ENCODE measurements at places on chromosomes 2 and 18.

- no peak for DNase-seq
Measured at GRCh38 chr2:67503066-67503795, 106.1 kb downstream of the ETAA1 start.

- no peak for DNase-seq
Measured at GRCh38 chr2:149050188-149050587, 11.7 kb downstream of the LYPD6B start.

DNA sequence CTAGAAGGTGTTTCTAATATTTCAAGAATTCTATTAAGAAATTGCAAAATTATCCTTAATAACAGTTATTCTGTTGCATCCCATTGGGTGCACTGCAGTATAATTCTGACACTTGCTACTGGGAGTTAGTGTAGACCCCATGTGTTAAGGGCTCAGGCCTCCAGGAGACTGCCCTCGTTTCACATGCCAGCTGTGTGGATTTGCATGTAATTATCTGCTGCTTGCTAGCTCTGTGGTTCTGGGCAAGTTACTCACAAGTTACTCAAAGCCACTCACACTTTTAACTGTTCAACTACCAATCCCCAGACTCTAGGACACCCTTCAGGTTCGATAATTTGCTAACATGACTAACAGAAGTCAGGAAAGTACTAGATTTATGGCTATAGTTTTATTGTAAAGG lies 38.6 kb downstream of the ST6GAL2 start:
- no peak for DNase-seq

DNA sequence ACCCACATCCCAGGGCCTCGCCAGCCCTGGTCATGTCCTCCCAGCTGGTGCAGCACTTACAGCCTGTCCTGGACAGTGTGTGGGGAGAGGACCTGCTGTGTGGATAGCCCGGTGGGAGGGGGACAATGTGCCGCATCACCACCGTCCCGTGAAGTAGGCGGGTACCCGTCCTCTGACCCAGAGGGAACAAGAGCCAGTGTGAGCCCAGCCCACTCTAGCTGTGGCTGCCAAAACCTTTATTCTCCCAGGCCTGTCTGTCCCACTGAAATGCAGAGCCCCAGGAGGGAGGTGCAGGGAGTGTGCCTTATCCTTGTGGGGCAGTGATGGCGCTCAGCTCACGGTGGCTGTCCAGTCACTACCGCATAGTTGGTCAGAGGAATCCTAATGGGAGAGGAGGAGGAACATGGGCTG lies 1.7 kb downstream of the TRAF3IP1 start:
- DNase-seq: no peak

GRCh38 chr2:233848276-233848675 lies 6.1 kb downstream of the HJURP start:
- peak; percentile 38 for DNase-seq

- DNase-seq: no peak
Measured at GRCh38 chr2:176500901-176501300, 231.7 kb downstream of the MTX2 start.

- peak; percentile 30 for DNase-seq
Measured at GRCh38 chr2:64625299-64626145, 28.2 kb downstream of the SERTAD2 start.

- no peak for DNase-seq
Measured at GRCh38 chr18:36160959-36161371, 26.3 kb upstream of the MOCOS start.

- peak; percentile 3 for DNase-seq
Measured at GRCh38 chr2:8310557-8311455, 371.1 kb upstream of the ID2 start.

- no peak for DNase-seq
Measured at GRCh38 chr18:4751523-4751922, 296.4 kb upstream of the DLGAP1 start.

DNA sequence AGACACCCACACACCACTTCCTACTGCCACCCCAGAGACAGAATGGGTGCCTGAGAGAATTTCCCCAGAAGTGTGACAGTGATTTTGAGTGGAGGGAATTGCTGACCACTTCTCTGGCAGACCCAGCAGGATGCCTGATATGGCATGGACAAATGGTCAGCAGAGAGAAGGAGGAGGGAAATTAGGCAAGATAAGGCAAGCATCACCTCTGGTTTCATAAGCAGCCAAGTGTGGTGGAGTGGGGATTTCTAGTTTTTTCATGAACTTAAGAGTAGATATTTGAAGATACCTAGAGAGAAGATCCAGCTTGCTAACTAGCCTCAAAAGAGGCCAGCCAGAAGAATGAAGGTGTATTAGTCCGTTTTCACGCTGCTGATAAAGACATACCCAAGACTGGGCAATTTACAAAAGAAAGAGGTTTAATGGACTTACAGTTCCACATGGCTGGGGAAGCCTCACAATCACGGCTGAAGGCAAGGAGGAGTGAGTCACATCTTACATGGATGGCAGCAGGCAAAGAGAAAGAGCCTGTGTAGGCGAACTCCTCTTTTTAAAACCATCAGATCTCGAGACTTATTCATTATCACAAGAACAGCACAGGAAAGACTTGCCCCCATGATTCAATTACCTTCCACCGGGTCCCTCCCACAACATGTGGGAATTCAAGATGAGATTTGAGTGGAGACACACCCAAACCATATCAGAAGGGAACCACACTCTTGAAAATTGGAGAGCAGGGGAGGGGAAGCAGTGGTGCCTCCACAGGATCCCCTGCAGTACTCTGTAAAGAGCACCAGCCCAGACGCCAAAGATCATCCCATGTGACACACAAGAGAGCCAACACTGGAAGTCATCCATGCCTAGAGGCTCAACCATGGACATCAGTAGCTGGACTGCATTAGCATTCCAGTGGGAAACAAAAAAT lies 64.2 kb downstream of the RBM43 start:
- no peak for DNase-seq

DNA sequence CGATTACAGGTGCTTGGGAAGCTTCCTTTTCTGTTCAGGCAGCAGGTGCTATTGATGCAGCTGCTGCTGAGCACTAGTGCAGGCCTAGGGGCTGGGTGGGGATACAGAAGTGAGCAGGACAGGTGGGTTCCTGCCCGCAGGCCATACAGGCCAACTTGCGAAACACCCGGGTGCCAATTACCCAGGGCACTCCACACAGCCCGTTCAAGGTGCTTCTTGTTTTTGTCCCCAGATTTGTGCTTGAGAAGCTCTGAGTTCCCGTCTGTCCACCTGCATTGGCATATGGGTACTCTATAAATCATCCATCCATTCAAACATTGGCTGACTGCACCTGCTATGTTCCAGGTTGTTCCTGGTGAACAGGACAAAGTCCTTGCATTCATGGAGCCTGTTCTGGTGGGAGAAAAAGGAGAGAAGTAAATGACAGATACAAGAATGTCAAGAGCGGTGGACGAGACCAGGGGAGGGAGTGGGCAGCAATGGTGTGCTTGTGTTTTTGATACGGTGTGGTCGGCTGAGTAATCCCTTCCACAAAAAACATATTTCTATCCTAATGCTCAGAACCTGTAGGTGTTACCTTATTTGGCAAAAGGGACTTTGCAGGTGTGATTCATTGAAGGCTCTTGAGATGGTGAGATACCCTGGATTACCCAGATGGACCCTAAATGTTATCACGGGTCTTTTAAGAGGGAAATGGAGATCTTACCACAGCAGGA lies 31.4 kb downstream of the SH3BP4 start:
- DNase-seq: no peak

- no peak for DNase-seq
Measured at GRCh38 chr2:112577756-112578155, 6.7 kb upstream of the CHCHD5 start.

DNA sequence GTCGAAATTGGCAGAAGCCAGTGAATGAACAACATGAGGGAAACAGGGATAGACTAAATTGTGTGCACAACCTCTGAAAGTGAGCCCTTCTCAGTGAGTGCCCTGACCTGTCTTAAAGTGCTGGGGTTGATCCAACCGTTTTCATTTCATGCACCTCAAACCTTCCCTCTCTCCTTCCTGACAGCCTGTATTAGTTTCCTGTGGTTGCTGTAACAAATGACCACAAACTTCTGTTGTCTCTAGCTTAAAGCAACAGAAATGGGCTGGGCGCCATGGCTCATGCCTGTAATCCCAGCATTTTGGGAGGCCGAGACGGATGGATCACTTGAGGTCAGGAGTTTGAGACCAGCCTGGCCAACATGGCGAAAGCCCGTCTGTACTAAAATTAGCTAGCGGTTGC lies 48.8 kb upstream of the PPP1CB start:
- DNase-seq: no peak

GRCh38 chr18:40056079-40056692 lies 1898.8 kb upstream of the PIK3C3 start:
- no peak for DNase-seq

DNA sequence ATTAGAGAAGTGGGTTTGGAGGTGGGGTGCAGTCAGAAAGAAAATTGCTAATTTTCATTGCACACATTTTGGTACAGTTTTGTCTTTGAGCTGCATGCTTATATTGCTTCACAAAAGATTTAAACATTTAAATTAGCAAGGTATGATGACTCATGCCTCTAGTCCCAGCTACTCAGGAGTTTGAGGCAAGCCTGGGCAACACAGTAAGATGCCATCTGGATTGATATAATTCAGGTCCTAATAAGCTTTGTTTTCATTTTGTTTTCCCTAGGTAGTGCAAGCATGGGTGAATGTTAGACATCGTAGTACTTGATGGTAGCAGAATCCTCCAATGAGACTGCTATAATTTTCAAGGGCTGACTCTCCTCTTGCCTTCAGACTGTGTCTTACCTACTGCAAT lies 396.7 kb upstream of the RGPD4 start:
- DNase-seq: no peak

GRCh38 chr2:88614497-88615157 lies 12.6 kb downstream of the EIF2AK3 start:
- no peak for DNase-seq

- DNase-seq: no peak
Measured at GRCh38 chr18:61929881-61930640, 37.3 kb upstream of the RNF152 start.

- no peak for DNase-seq
Measured at GRCh38 chr2:4981802-4982409, 710.3 kb upstream of the SOX11 start.

DNA sequence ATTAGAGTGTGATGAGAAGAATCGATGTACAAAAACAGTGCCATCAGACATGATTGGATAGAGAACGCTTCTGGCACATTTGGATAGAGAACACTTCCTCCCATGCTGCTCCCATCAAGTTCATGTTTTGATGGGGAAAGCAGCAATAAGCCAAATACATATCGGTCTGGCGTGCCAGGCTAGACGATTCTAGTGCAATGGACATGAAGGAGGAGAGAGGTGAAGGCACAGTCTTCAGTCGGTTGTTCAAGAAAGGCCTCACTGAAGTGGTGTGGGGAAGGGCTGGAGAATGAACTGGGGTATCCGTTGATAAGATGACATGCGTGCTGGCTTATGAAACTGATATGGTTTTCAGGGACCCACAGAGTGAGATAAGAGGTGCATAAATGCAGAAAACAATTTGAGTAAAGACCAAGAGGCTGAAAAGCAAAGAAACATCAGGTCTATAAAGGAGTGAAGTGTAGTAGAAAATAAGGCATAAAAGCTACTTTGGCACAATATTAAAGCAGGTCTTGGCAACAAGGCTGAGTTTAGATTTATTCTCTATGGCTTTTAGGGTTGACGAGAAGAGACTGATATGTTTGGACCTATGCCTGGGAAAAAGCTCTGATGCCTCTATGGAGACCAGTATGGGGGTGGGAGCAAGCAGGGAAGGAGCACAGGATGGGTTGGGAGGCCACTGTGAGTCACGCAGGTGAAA lies 117.6 kb upstream of the PIEZO2 start:
- DNase-seq: no peak

DNA sequence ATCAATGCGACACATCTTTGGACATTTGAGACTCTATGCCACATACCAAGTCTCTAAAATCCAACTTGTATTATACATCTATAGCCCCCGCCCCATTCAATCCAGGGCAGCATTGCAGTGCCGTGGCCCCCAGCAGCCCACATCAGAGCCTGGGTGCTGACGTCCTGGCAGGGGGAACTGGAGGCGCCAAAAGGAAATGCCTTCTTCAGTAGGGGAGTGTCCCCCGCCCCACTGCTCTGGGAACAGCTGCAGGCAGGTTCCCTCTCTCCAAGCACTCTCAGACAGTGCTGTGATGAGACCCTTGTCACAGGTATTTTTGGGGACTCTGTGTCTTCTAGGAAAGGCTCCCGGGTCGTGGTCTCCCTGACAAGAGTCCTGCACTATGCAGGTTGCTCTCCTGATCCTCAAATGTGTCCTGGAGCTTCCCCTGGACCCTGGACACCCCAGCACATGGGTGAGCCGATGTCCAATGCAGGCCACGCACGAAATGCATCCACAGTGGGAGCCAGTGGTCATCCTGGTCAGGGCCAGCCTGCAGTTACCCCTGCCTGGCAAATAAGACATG lies 188.7 kb downstream of the RTP5 start:
- no peak for DNase-seq

DNA sequence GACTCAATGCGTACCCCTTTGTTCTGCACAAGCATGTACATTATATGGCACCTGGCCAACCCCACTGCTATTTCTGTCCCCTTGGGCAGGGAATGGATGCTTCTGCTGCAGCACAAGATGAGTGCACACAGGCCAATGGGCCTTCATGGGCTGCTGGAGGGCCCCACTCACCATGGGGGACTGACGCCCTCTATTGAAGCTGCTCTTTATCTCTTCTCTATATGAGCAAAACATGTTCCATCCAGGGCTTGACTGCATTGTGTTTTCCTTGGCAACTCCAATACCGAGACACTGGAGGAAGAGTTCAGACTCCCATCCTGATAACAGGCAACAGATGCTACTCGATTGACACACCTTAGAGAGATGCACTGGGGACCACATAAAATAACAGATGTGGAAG lies 251.6 kb upstream of the NCKAP5 start:
- no peak for DNase-seq

DNA sequence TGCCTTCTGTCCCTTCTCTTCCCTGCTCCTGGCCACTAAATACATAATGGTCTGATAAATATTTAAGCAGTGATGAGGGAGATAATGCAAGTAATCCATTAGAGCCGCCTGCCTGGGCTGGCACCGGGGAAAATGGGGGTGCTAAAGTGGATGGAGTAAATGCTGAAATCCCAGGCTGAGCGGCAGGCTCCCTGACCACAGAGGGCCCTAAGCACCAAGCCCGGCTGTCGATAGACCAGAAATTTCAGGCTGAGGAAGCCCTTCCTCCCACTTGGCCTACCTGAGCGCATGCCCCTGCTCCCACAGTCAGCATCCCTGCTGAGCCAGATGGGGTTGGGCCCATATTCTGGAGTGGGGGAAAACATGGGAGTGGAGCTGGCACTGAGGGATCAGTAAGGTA lies 197.5 kb upstream of the SKOR2 start:
- no peak for DNase-seq

- DNase-seq: no peak
Measured at GRCh38 chr2:215812966-215813365, 200.4 kb downstream of the MREG start.

DNA sequence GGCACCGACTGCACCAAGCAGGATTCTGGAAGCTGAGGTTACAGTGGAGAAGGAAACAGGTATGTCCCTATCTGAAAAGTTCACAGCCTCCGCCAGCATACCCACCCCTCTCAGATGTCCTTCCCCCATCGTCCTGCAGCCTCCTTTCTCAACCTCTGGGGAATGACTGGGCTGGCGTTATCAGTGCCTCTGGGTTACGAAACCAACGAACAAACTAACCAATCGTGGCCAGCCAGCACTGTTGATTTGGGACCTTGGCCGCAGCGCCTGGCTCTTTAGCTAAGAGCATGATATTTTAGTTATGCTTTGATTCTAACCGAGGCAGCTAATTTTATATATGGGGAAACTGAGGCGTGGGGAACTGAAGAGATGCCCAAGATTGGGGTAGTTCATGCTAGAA lies 233.0 kb downstream of the TFCP2L1 start:
- DNase-seq: no peak
